Stimulated activated CD8-positive, alpha-beta memory T cell treated with anti-CD3 and anti-CD28 coated beads, Interleukin-12 subunit alpha, Interleukin-12 subunit beta, amount 100 ng/mL, for 1 hour (primary cell): ENCODE measurements at places on chromosomes 2 and 18.

DNA sequence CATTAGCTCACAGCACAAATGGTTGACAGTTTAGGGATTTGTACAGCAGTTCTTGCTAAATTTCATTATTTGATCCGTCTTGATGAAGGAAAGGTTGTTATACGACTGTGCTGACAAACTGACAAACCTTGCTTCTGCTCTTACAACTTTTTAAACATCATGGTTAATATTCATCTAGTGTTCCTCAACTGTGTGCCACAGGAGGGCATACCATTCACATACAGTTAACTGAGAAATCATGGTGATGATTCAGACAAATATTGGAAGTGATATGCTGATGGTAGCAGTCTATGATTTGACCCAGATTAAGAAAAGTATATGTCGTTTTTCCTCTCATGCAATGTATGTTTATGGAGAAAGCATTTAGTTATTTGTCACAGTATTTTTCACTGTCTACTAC, 129.8 kb upstream of the FSIP2 start:
- DNase-seq: no peak

DNA sequence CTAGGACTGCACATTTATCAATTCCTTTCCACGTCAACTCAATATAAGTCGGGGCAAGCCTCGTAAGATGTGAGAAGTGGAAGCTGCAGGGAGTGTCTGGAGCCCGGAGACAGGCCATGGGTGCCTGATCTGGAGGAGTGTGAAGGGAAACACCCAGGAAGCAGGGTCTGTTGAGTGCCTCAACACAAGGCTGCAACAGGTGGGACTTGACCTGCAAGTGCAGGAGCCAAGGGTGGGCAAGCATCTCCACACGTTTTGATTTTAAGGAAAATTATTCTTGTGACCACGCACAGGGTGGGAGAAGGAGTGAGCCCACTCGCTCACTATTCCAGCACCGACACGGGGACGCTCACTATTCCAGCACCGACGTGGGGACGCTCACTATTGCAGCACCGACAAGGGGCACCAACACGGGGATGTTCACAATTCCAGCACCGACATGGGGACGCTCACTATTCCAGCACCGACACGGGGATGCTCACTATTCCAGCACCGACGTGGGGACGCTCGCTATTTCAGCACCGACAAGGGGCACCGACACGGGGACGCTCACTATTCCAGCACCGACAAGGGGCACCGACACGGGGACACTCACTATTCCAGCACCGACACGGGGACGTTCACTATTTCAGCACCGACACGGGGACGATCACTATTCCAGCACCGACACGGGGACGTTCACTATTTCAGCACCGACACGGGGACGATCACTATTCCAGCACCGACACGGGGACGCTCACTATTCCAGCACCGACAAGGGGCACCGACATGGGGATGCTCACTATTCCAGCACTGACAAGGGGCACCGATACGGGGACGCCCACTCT, 197.3 kb downstream of the EIPR1 start:
- no peak for DNase-seq

DNA sequence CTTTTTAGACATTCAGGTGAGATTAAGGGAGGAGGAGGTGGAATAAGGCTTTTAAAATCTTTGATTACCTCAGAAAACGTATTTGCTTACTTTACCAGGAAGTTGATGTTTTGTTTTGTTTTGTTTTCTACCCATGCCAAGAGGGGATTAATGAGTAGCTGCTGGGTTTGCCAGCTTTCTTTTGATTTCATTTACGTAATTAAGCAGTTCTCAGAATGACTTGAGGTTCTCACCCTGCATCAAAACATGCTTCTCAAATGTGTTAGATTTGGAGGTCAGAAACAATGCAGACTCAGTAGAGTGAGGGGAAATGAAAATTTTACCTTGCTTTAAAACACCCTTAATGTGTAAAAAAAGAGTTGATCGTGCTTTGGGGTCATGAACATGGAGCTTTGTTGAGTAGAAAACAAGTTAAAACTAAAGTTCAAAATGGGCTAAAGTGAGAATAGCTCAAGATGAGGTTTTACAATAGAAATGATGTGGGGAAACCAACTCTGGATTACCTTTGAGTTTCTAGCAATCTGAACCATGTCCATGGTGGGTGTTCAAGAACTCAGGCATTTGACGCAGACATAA, 217.1 kb upstream of the EPAS1 start:
- DNase-seq: no peak

- DNase-seq: peak; percentile 14
These were observed 69.9 kb upstream of the DLX2 start for GRCh38 chr2:172172513-172173173.

DNA sequence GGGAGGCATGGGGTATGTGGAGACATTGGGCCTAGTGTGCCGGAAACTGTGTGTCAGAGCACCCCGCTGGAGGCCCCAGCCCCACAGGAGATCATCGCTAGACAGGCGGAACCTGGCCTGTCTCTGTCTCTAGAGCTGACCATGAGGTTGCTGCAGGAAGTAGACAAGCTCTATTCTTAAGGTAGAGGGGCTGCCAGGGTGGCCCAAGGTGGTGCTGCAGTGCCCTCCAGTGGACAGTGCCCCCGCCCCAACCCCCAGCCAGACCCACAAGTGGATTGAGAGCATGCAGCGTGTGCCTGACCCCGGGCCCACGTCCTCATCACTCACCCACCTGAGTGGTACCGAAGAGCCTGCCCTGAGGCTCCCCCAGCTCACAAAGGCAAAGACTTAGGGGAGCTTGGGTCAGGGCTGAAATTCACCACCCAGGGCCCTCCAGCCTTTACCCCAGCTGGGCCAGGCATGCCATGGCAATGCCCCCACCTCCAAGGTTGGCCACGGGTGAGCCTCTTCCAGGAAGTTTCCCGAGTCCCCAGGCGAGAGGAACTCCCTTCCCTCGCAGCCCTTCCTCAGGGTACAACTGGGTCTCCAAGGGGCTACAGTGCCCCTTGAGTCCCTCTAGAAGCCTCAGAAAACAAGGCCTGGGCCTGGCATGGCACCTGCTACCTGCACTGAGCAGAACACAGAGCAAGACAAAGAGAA, 155.0 kb downstream of the TTC32 start:
- no peak for DNase-seq

GRCh38 chr2:2674831-2675230, 343.8 kb upstream of the MYT1L start:
- no peak for DNase-seq

DNA sequence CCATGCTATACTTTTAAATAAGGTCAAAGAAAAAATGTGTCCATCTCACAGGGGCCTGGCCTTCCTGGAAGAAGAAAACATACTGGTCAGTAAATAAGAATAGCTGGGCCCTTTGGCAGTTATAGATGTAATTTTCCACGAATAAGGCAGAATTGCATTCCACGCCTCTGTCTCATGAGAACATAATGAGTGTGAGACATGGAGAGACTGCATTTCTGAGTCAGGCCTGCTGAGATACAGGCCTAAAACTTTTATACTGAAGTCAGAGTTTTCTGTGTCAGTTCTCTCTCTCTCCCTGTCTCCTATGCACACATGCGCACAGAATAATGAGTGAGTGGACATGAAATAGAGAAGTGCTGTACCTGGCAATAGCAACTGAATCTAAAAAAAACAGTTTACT, 20.4 kb upstream of the IL1R1 start:
- no peak for DNase-seq

GRCh38 chr18:24031916-24032315, 17.4 kb downstream of the TTC39C start:
- no peak for DNase-seq

DNA sequence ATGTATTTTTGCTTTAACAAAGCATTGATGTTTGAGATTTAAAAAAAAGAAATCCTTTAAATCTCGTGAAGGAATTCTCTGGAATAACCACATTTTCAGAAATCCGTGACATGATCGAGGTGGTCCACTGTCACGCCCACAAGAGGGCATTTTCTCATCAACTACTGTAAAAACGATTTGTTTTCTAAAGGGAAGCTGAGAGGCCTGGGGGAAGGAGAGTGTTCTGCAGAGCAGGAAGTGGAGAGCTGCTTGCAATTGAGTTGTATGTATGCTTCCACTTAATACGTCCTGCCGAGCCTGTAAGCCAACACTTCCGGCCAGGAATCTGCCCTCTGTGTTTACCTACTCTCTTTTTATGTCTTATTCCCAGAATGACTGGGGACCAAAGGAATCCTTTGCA, 19.4 kb downstream of the KLHL29 start:
- no peak for DNase-seq

DNA sequence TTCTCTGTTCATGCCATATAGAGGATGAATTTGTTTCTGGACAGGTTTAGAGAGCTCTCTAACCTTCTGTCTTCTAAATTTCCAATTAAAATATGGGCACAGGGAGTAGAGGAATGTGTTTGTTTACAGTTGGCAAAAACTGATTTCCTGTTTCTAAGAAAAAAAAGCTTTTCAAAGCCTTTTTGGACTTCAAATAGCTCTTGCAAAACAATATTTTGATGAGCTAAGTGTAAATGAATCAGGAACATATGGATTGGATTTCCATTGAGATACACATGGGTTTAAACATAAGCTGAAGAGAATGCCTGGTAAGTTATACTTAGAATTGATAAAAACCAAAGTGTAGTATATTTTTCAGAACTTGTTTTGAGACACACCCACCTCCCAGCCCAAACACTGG, 677.5 kb downstream of the NYAP2 start:
- DNase-seq: no peak

DNA sequence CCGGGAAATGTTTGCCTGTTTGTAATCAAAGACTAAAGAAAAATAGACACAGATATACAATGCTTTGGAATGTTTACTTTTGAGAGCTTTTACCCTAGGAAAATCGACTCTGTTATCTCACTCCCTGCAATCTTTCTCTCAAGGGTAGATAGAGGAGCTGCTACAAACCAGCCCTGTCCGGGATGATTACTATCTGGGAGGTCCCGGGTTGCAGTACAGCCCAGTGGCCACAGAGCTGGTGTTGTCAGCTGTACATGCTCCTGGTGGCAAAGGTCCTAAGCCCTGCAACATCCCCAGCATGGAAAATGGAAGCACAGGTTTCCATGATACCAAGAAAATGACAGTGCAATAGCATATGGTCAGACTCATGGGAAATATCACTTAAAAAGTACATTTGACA, 570.5 kb upstream of the SOX11 start:
- DNase-seq: no peak

GRCh38 chr2:189570570-189571031, 10.0 kb downstream of the SLC40A1 start:
- no peak for DNase-seq

GRCh38 chr18:76573325-76574025, 78.4 kb upstream of the ZNF516 start:
- no peak for DNase-seq

DNA sequence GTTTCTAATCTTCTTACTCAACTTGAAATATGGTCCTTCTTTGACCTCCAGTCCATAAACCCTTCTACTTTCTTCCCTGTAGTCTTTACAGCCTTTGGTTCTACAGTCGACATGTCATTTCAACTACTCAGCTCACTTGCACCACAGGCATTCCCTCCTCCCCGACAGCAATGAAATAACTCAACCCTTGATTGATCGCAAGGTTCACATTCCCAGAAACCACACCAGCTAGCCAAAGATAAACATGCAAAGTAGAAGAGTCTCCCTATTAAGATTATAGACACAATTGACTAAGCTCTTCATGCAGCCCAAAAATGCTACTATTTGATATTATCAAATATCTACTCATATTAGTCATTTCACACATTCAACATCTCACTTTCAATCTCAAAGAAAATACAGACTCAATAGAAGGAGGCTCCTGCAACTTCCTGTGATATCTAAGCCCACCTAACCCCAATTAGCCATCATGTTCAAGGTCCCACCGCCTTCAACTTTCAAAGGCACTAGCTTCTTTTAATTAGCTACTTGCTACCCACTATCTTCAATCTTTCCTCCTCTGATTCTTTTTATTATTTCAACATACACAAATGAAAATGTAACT, 50.8 kb downstream of the RTTN start:
- no peak for DNase-seq

DNA sequence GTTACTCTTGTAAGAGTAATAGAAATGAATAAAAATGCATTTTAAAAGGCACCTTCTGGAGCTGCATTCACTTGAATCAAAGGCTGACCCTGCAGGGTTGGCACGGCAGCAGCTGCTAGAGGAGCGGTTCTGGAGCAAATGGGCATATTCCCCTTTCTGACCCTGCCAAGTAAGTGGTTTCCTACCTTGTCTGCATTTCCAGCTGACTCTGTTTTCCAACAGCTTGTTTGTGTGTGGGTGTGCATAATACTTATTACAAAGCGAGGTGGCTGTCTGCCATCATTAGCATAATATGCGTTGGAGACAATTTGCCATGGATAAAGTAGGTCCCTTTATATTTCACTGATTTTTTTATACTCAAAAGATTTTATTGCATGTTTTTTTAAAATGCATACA, 21.3 kb upstream of the TTN start:
- DNase-seq: no peak

DNA sequence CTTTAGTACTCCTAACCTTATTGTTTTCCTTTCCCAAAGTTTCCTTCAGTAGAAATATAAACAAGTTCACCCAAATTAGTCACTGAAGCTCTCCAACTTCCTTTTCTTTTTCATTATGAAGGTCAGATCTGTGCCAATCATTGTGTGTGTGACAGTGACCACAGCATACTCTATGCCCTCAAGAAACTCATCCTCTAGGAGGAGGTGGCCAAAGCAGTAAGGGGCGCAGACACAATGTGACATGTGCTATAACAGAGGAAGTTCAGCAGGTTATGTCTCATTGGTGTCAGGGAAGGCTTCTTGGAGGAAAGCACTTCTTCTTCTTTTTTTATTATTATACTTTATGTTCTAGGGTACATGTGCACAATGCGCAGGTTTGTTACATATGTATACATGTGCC, 60.0 kb upstream of the PSME4 start:
- no peak for DNase-seq

- DNase-seq: no peak
These were observed 249.4 kb downstream of the LOXHD1 start for GRCh38 chr18:46407486-46408166.

DNA sequence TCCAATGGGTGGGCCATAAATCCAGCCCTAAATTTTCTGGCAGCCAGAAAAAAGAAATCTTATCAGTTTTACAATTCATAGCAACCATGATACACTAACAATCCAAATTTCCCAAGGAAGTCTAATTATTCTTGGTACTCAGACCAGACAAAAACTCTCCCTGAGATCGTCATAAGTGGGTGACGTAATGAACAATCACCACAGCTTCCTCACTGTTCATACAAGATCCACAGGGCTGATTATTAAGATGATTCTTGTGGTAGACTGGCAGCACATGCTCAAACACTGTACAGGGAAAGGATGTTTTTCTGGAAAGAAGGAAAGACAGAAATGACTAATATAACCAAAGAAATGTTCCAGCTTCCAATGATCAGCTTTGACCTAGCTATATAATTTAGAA, 178.3 kb upstream of the CRIM1 start:
- no peak for DNase-seq
